ENCODE measurements at places on chromosomes 1 and 21.

- DNase-seq, result no peak
These were observed 496.9 kb upstream of the CAMK1G start for GRCh38 chr1:209086486-209087192.

DNA sequence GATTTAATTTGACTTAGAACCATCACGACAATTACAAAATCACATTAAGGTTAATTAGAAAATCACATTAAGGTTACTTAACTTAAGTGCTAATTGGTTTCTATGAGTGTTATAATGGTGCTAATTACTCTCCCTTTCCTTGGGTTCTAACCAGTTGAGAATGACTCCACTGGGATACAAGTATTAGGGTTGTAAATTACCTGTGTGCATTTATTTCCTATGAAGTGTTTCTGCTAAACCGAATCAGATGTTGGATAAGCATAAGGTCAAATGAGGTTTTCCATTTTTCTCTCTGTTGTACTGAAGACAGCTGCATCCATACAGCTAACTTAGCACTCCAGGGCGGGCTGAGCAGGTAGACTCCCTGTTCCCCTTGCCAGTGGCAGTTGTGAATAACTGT is 610.3 kb upstream of the TMPRSS15 start:
- DNase-seq, result no peak

DNA sequence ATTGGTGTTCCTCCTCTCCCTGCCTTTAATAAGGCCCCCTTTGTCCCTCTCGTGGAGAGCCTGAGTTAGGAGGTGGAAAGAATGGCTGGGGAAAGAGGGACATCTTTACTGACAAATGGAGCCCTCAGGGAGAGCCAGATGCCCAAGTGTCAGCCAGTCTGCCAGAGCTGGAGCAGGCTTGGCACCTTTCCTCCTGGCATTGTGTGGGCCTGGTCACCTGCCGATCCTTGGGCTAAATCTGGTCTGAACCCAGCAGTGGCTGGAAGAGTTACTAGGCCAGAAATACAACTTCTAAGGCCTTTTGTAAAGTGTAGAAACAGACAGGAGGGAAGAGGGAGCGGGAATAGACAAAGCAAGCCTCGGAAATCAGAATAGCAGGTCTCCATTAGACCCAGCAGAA is 24.9 kb downstream of the VANGL1 start:
- DNase-seq, result no peak

DNA sequence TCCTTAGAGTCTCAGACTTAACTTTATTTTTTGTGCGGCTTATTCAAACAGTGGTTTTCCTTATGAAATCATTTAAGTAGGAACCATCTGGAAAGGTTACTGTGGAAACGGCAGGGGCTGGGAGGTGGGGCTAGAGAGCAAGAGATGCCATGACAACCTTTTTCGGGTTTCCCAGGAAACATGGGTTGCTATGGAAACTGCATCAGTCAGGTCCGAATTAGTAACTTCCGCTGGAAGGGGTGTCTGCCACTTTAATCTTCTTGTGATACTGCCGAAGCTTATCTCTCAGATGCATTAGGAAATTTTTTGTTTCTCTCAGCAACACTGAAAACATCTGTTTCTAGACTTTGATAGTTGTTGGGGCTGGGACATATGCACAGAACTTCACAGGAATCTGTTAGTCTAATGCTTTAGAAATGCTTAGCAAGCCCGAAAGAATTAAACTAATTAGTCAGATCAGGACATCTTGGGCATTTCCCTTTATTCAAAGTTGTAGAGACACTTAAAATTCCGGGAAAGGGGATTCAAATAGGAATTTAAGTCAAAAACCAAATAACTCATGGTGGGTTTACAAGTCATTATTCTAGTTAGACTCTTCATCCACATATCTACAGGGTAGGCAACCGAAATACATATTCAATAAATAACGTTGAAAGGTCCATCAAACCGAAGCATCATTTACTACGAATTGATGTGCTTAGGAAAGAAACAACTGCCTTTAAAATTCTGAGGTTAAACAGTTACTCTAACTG is 2.6 kb downstream of the KCNA3 start:
- DNase-seq, result no peak

DNA sequence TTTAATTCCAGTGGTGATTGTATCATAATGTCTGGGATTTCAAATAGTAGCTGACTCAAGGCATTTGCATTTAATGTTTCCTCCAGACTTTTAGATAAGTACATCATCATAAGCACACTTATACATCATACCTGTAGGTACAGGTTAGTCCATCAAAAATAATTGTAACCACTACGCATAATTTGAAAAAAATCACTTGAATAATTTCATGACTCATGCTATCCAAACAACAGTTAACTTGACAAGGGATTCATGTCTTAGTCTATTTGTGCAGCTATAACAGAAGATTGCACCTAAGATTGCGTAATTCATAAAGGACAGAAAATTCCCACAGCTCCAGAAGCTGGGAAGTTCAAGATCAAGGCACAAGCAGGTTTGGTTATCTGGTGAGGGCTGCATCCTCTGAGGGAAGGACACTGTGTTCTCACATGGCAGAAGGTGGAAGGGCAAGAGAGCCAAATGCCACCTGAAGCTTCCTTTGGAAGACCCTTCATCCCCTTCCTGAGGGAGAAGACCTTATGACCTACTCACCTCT is 801.7 kb upstream of the BRINP3 start:
- no peak for DNase-seq

DNA sequence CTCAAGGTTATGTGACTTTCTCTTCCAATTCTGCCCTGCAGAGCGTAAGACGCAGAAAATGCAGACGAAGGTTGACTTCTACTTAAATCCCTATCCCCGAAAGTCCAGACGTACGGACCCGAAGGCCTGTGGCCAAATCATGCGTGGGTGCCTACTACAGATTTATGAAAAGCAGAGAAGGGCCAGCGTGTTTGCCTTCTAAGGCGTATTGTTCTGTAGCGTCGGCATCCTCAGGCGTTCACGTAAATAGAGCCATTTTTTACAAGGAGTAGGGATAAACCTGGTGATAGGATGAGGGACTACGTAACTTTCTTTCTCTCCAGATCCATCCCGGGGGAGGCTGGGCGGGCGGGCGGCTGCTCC is 222 bp upstream of the GIPC2 start:
- DNase-seq, result no peak

- DNase-seq, result no peak
These were observed 26.6 kb upstream of the CASZ1 start for GRCh38 chr1:10823000-10823401.

- DNase-seq, result no peak
These were observed 44.7 kb upstream of the POFUT2 start for GRCh38 chr21:45332415-45332814.

GRCh38 chr1:85857991-85858390 is 149.8 kb upstream of the ZNHIT6 start:
- DNase-seq, result no peak

- DNase-seq, result peak; percentile 95
These were observed at the start of gene LTN1 for GRCh38 chr21:28992526-28993292. LTN1 (minus strand) TSS chr21:28992877; CDS start chr21:28992805, 72 bp downstream.

- no peak for DNase-seq
These were observed 120.9 kb downstream of the PPIAL4G start for GRCh38 chr1:148362216-148362611.

GRCh38 chr1:21255284-21255942 is 34.9 kb downstream of the ECE1 start:
- DNase-seq, result peak; percentile 66

GRCh38 chr1:239899747-239900146 is 191.9 kb upstream of the FMN2 start:
- no peak for DNase-seq

- no peak for DNase-seq
These were observed 8.2 kb downstream of the ADORA1 start for GRCh38 chr1:203135636-203136305.

GRCh38 chr21:16476056-16476825 is 746.5 kb downstream of the USP25 start:
- no peak for DNase-seq

All from activated B cell treated with CpG ODN at 0.5 μM for 24 hours (primary cell).